ENCODE measurements at places on chromosomes 4 and X.

DNA sequence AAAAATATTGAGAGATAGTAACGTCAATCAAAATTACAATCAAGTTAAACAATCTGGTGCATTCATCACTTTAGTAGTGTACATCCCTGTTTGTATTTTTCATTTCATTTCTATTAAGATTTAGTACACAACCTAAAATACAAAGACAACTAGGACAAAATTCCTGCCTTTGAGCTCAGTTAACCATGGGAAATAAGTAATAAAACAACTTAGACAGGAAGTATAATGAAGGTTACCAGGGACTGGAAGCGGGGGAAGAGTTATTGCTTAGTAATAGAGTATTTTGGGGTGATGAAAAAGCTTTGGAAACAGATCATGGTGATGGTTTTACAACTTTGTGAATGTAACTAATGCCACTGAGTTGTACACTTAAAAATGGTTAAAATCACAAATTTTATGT, 25.6 kb upstream of the ATXN3L start:
- DNase-seq, result no peak

GRCh38 chr4:185374573-185374972, 21.2 kb downstream of the LRP2BP start:
- DNase-seq, result no peak

- no peak for DNase-seq
Measured at GRCh38 chrX:103878466-103879122, 46.5 kb upstream of the RAB9B start.

GRCh38 chr4:107380836-107381438, 339.1 kb downstream of the PAPSS1 start:
- no peak for DNase-seq

DNA sequence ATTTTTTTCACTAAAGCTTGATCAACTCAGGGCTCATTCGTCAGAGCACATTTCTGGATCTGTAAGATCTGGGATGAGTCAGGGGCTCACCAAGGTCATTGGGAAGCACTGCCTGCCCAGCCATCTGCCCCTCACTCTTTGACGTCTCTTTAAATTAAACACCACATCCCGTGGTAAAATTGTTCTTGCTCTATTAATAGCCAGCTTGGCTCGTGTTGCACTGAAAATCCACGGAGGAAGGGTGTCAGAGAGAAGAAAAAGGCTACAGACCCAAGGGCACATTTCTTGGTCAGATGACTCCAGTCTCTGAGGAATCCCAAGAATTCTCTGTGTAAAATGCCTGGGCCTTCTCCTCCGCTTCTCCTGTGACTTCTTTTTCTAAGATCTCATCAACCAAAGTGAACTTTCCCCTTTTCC, 45.7 kb upstream of the GATB start:
- DNase-seq, result no peak

DNA sequence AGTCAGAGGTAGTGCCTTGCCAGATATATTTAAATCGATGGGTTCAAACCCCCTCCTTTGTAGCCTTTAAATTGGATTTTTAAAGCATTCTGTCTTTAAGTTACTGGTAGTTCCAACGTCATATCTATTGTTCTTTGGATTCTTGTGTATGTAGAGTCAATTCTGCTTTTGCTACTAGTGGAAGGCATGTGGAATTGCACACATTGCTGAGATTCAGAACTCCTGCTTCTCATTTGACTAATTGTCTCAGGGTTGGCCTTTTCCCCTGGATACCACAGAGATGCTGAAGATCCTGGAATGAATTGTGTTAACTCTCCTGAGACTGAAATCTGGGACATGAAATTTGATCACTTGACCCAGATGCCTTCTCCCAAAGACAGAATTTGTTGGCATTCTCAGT, 328.3 kb upstream of the RPS6KA3 start:
- DNase-seq, result no peak

GRCh38 chr4:89174784-89175183, 63.5 kb downstream of the TIGD2 start:
- DNase-seq, result no peak

- DNase-seq, result no peak
Measured at GRCh38 chr4:8560265-8561047, 19.7 kb upstream of the GPR78 start.

DNA sequence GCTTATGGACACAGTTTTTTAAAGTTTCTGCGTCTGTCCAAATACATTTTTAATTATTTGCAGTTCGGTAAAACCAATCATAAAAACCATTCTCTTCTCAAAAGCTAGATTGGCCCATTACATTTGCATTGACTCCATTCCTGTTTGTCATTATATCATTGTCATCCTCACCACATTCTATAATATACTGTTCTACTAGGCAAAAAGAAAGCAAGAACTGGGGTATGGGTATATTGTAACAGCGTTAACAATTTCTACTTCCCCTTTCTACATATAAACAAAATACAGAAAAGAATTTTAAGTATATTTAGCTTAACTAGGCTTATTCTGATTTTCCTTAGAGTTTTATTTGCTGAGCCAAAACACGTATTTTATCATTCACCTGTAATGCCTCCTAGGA, 91.8 kb downstream of the RAP1GDS1 start:
- no peak for DNase-seq

- no peak for DNase-seq
Measured at GRCh38 chr4:42654631-42655268, 2.2 kb downstream of the ATP8A1 start.

DNA sequence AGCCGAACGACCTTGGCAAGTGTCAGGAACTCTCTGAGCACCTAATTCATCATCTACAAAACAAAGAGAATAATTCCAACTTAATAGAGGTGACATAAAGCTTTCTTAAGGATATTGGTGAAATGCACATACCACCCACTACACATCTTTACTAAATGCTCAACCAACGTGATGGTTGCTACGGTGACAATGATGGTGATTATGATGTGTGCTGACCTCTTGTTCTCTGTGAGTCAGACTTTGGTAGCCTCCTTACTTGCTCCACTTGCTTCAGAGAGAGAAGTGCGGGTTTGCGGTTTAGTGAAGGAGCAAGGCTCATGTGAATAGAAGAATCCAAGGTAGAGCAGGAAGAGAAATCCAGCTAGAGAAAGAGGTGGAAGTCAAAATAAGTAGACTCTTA, 52.8 kb upstream of the CLNK start:
- DNase-seq, result no peak

GRCh38 chr4:37747772-37748330, 61.7 kb upstream of the RELL1 start:
- no peak for DNase-seq

DNA sequence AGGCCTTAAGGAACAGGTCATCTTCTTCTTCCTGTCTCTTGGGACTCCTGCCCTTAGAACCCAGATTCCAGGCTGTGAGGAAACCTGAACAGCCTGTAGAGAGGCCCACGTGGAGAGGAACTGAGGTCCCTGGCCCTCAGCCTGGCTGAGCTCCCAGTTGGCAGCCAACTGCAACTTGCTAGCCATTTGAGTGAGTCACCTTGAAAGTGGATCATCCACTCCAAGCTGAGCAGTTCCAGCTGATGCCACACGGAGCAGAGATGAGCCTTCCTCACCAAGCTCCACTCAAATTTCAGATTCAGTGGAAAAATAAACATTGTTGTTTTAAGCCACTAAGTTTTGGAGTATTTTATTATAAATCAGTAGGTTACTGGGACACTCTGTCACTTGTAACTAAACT, 392.5 kb downstream of the BCOR start:
- no peak for DNase-seq

DNA sequence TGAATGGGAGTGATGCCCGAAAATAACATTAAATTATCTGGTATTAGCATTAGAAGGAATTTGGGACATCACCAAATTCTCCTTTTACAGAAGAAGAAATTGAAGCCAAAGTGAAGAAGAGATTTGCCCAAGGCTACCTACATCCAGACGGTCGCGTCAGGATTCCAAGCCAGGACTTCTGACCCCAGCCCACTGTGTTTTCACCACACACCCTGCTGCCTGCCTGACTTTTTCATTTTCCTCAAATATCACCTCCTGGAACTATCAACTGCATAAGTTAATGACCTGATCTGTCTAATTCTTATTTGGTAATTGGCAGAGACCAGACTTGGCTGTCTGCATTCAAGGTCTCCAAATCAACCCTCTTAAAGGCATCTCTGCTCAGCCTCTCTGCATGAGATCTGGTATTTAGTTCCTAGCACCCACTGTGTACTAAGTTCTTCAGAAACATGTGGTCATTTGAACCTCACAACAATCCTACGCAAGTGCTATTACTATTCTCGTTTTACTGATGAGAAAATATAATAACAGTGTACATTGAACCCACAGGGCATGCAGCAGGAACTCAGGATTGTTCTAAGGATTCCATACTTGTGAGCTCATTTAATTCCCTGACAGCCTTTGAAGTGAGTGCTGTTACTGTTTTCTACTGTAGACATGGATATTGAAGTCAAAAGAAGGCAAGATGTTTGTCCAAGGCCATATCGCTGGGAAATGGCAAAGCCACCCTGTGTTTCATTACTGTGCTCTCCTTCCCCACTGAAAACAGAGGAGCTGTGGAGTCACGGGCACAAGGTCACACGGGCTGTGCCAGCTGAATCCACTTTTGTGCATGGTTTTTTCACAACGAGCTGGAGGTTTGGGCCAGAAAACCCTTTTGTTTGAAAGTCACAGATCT, 195.2 kb upstream of the C1QTNF7 start:
- peak; percentile 72 for DNase-seq

DNA sequence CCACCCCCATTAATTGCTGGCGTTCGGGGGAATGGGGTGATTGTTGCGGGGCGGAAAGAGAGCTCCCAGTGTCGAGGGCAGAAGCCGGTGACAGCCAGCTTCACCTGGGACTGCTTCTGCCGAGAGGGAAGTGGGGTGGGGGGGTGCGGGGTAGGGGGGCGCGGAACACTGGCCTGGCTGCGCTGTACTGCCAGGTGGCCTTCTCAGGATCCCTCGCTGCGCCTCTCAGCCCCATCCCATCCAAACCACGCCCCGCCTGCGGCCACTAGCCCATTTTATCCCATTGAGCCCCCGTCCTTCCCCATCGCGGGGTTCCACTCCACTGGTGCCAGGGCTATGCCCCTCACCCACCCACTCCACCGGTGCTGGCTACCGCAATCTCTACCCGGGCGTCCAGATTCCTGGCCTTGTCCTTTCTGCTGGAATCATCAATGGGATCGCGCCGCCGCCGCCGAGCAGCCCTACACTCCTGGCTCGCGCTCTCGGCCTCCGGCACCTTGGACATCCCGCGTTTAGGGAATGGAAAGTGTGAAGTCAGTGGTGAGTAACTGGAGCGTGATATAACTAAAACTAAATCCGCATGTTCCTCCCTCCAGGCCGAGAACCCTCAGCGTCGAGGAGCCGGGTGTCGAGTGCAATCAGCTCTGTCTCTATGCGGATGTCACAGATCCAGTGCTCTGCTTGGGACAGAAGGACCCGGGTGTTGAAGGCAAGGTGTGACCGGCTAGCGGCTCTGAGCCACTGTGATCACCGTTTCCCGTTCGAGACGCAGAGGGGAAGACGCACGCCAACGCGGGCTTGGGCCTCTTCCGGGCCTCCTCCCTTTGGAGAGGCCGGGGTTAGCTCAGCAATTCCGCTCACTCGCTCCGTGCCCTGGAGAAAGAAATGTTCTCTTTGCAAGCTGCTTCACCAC, 20.5 kb downstream of the NKX3-2 start:
- DNase-seq, result no peak

GRCh38 chrX:153595387-153595786, 3.6 kb downstream of the CCNQ start:
- no peak for DNase-seq

GRCh38 chrX:154411981-154412340, 622 bp downstream of the TAFAZZIN start:
- DNase-seq, result peak; percentile 34

GRCh38 chr4:129335276-129335675, 239.3 kb downstream of the C4orf33 start:
- DNase-seq, result no peak

DNA sequence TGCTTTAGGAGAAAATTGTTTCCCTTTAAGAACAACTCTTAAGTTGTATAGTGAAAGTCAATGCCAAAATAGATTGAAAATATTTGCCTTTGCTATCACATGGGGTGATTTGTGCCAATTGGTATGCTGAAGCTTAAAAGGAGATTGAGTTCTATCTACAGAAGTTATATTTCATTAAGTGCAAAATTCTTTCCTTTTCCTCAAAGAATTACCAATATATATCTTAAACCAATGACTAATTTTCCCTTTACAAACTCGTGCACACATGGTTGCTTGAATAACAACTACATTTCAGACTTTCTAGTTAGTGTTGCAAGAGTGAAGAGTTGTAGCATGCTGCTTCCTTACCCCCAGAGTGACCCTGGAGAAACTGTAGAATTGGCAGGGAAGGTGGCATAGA, 990.0 kb upstream of the PABPC4L start:
- DNase-seq, result no peak

DNA sequence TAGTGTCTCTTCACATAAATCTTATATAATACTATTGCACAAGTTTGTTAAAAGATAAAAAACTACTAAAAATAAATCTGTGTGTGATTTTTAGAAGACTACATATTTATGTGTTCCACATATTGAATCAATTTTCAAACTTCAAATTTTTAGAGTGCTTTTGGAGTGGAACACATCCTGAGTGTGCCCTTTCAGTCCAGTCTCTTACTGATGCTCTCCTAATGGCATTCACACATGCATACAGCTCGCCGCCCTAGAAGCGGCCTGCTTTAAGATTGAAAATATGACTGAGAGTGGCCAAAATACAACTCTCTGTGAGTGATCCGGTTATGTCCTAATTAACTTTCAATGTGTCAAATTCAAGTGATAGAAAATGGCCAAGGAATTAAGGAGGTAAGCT, 628.8 kb downstream of the ANKRD50 start:
- DNase-seq, result no peak

DNA sequence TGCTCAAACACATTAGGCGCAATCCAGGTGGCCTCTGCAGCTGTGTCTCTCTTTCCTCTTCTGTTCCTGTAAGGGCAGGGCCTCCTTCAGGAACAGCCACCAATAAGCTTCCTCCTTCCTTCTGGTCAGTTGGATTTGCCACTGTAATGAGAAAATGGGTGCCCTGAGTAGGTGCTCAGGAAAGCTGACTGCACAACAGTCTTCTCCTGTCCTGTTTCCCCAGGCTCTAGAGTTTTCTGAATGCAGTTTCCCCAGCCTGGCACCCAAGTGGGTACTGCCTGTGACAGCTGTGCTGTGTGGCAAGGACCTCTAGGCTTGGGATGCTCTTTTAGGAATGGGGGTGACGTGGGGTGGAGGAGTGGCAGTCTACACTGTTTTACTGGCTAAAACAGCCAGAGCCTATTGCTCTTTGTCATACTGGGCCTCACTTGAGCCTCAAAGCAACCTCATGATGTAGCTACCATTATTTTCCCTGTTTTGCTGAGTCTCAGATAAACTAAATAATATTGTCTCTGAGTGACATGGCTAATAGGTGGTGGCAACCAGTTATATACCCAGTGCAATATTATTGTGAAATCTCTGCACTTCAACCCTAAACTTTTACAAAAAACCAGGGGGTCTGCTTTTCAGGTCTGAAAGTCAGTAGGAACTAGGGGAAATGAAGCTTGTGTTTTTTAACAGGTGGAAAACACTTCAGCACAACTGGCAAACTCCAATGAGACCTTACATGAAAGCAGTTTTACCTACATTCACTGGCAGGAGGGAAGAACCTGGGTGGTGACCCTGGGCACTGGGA, 1.2 kb downstream of the CXCL2 start:
- DNase-seq, result no peak

GRCh38 chrX:40612511-40612910, 10.7 kb upstream of the MPC1L start:
- no peak for DNase-seq
